ENCODE measurements at places on chromosomes 4 and X.

DNA sequence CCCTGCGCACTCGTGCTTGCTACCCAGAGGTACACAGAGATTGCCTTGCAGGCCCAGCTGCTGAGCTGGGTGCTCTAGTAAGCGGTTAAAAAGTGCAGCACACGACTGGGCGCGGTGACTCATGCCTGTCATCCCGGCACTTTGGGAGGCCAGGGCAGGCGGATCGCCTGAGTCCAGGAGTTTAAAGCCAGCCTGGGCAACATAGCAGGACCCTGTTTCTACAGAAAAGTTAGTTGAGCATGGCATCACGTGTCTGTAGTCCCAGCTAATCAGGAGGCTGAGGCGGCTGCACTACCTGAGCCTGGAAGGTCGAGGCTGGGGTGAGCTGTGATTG is 5.5 kb downstream of the UVSSA start:
- DNase-seq: no peak

- no peak for DNase-seq
Observed at GRCh38 chrX:333611-334311, 15.2 kb upstream of the GTPBP6 start.

DNA sequence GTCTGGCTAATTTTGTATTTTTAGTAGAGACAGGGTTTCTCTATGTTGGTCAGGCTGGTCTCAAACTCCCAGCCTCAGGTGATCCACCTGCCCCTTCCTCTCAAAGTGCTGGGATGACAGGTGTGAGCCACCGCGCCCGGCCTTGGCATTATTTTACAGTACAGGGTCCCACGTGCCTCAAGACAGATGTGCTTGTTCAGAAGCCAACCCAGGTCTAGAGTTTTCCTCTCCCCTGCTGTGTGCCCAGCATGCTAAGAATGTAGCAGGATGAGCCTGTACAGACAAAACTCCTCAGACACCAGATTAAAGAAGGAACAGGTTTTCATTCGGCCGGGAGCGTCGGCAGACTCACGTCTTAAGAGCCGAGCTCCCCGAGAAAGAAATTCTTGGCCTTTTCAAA is 42.2 kb downstream of the CRLF2 start:
- DNase-seq: no peak

DNA sequence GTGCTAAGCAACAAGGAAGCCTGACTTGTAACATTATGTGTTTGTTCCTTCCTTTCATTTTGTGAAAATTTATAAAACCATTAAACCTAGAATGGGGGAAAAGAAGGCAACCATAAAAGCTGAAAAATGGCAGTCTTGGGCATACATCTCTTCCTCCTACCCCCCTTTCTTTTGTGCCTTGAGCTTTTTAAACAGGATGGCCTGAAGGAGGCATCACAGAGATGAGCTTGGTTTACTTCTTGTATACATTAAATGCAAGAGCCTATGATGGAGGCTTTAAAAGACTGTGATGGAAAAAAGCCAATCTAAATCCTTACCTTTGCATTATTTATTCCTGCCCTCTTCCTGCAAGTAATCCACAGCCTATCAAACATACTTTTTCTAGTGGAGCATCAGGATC is 36.2 kb upstream of the ADH7 start:
- DNase-seq: no peak

GRCh38 chrX:100381619-100382018 is 28.5 kb downstream of the PCDH19 start:
- no peak for DNase-seq

GRCh38 chrX:56728752-56729151 is 291 bp upstream of the NBDY start:
- no peak for DNase-seq

GRCh38 chr4:106627051-106627450 is 258.5 kb upstream of the GIMD1 start:
- no peak for DNase-seq

DNA sequence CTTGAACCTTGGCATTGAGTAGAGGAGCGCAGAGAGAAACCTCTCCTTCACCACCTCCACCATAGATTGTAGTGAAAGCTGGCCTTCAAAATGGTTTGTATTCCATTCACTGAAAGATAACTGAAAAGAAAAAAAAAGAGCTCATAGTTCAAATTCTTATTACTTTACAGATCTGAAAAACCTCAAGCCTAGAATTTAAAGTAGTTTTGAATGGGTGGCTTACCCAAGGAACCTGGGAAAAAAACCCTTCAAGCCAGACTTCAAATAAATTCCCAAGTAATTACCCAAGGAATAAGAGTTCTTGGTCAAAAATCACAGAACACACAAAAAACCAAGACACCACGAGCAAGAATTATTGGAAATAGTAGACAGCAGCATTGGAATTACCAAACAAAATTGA is 83.6 kb upstream of the TMEM33 start:
- DNase-seq: no peak

- no peak for DNase-seq
Observed at GRCh38 chrX:25226151-25226550, 210.4 kb upstream of the ARX start.

DNA sequence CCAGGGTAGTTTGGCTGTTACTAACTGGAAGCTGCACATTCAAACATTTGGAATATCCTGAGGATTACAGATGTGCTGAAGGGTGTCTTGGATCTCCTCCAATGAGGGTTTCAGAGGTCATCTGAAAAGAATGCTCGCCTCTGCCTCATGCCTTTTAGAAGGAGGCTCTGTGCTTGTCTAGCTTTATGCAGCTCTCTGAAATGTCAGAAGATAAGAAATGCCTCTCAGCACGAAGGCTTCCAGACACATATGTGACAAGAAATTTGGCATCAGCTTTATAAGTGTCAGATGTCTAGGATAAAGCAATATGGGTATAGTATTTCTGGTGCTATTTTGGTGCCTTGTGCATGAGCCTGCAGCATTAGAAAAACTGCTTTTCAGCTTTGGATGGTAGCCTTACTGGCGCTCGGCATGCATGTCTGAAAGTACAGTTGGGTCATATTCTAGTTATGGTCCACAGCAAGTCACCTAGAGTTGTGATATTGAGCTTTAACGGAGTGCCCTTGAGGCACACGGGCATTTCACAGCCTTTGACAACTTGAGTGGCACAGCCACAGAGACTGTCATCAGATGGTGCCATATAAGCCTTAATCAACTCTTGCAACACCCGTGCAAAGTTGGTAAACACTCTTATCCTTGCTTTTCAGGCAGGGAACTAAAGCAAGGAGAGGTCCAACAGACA is 70.8 kb upstream of the PGRMC2 start:
- no peak for DNase-seq

GRCh38 chr4:142126890-142127497 is 490.6 kb downstream of the IL15 start:
- DNase-seq: peak; percentile 23

DNA sequence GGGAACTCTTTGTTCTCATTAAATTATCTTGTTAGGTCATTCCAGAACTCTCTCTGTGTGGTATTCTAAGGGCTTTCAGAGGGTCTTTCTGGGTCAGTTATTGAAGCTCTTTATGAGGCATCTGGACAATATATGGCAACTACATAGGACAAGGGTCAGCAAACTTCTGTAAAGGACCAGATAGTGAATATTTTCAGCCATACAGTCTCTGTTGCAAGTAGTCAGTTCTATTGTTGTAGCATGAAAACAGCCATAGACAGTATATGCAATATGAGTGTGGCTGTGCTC is 35.1 kb downstream of the HADH start:
- DNase-seq: no peak

DNA sequence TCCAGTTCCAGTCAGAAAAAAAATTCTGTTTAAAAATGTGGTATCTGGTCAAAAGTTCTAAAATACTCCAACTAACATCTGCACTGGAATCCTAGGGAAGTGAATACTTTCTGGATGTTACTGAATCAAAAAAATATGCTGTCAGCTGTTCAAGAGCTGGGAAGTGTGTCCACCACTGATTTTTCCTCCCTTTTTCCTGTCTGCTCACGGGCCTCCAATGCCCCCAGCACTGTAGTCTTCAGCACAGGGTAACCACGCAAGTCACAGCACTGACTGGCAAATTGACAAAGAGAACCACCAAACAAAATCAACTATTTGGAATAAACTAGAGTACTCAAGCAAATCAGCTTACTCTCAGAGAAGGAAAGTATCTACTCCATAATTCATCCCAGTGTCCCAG is 9.9 kb downstream of the VEGFC start:
- DNase-seq: no peak

GRCh38 chrX:103674531-103675454 is 11.7 kb downstream of the MORF4L2 start:
- DNase-seq: no peak

DNA sequence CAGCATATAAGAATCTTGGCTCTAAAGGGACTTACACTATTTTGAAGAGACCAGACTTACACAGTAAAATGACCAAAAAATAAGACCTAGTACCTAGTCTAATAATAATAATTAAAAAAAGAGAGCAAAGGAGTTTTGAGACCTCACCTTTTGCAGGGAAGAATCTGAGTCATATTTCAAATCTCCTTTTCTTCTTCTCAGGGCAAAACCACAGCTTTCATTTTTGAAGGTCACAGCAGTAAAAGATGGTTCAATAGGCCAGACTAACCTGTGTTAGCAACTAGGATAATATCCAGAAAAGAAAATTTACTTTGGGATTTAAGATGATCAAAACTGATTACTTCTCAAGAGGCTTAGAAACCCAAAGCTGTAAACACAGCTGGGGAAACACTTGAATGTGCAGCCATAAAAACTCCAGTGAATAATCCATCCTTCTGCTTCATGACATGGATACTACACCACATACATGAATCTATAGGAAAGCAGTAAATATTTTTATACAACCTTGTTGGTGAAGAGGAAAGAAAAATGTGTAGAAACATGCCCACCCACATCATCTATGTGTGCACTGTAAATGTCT is 25.9 kb upstream of the LNX1 start:
- no peak for DNase-seq

GRCh38 chr4:83046693-83047473 is 11.9 kb downstream of the COPS4 start:
- no peak for DNase-seq

DNA sequence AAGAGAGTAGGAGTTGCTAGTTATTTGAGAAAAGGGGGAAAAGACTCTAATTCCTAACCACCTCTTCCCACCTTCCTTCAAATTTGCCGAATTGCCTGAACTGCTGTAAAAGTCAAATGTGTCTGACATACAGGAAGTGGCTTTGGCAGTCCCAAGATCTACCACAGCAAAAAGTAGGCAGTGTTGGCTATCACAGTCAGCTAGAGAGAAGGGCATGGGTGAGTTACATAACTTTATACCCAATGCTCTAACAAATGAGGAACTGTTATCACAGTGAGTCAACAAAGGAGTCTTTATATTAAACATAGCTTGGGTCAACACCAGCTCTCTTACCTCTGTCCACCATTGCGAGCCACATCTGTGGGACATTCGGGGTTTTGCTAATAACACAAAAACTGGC is 2.4 kb upstream of the MBNL3 start:
- no peak for DNase-seq

GRCh38 chrX:107429090-107429489 is 20.4 kb upstream of the FRMPD3 start:
- DNase-seq: no peak

- DNase-seq: no peak
Observed at GRCh38 chr4:129950217-129950616, 854.3 kb downstream of the C4orf33 start.

DNA sequence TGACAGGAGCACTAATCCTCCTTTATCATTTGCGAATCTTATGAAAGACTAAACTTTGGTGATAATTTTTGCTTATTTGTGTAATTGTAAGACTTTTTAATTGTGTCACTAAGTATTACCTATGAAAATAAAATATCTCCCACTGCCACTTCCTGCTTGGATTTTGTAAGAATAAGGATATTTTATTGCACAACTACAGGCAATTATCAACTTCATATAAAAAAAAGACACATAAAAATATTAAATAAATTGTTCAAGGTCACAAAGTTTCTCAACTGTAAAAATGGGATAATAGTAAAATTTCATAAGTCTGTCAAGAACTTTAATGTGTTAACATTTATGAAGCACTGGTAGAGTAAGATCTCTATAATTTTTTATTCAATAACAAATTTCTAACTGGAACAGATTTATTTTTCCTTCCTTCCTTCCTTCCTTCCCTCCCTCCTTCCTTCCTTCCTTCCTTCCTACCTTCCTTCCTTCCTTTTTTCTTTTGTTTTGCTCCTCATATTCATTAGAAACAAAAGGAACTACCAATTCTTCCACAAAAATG is 527.6 kb upstream of the FAM47C start:
- DNase-seq: no peak

- no peak for DNase-seq
Observed at GRCh38 chrX:65502618-65503017, 32.0 kb downstream of the LAS1L start.

GRCh38 chrX:154025230-154025629 is 5.5 kb upstream of the IRAK1 start:
- no peak for DNase-seq

- DNase-seq: no peak
Observed at GRCh38 chr4:141376769-141377168, 156.1 kb downstream of the ZNF330 start.

GRCh38 chr4:2332976-2333319 is 71.0 kb upstream of the MXD4 start:
- DNase-seq: no peak

- no peak for DNase-seq
Observed at GRCh38 chrX:136159611-136160025, 12.3 kb downstream of the FHL1 start.

DNA sequence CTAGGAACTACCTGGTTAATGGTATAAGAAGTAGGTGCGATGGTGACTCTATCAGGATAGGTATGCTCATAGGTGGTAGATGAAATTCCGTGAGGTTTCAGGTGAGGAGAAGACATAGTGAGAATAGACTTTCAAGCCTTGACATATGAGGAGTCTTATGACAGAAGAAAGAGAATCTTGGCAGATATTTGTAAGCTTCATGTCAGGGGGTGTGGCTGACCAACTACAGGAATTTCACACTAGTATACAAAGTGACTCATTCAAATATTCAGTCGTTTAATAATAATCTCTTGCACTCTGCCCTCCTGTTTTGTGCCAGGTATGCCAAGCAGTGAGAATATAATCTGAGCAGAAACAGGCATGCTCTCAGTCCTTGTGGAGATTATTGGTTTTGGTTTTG is 22.8 kb downstream of the PACRGL start:
- no peak for DNase-seq

DNA sequence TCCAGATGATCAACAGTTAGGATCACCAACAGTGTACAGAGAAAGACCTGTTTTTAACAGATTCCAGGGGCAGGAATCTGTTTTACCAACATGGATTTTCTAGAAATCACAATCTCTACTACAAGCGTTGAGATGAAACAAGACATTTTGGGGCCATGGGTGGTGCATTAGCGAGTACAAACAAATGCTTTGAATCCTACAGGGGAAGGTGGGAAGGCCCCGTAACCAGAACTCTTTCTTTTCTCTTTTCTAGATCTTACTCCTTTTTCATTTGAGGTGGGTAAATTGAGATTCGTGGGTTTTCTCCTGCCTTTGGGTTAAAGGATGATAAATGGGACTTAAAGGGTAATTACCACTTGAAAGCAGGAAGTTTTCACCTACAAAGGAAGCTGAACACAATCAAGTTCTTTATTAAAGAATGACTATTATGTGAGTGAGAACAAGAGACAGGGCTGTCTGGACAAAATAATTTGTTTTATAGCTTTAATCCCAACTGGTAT is 189.9 kb upstream of the ANXA3 start:
- DNase-seq: no peak

Data from anterior cingulate cortex (tissue), 58 donors.